Neural crest cell (in vitro differentiated cells): ENCODE measurements at places on chromosomes 1 and 21. TPM values are rescaled to one million over a fixed set of nuclear protein-coding genes. Genes with fewer than 3 reads are reported as not detected.

GUCA2A gene
- not detected in 2 replicates for total RNA-seq

SLC41A1 gene
- 21.4 and 25.7 TPM in 2 replicates for total RNA-seq

GRCh38 chr1:93007941-93008577, 46.8 kb upstream of the DIPK1A start:
- H3K4me3 ChIP-seq: no peak overlapping the region
- H3K36me3 ChIP-seq: no peaks in the 10 kb centered on the region
- no peaks in the 10 kb centered on the region for H3K4me1 ChIP-seq
- H3K27me3 ChIP-seq: peaks cover 10% of the 10 kb centered on the region
- no peak overlapping the region for H3K27ac ChIP-seq
- no peak for DNase-seq

ESPN gene
- 1.7 and 4.3 TPM in 2 replicates for total RNA-seq

DNA sequence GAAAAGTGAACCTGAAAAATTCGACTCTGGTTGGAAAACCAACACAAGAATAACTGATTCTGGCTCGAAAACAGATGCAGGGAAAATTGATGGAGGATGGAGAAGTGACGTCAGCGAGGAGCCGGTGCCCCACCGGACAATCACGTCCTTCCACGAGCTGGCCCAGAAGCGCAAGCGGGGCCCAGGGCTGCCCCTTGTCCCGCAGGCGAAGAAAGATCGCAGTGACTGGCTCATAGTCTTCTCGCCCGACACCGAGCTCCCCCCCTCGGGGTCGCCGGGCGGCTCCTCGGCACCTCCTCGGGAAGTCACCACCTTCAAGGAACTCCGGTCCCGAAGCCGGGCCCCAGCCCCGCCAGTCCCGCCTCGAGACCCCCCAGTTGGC, 1.9 kb downstream of the RUSC1 start:
- H3K27me3 ChIP-seq: peaks cover 26% of the 10 kb centered on the region
- peaks cover 15% of the 10 kb centered on the region for H3K36me3 ChIP-seq
- DNase-seq: peak; percentile 40

ERRFI1 gene
- 23.3 and 24.0 TPM in 2 replicates for total RNA-seq

DNA sequence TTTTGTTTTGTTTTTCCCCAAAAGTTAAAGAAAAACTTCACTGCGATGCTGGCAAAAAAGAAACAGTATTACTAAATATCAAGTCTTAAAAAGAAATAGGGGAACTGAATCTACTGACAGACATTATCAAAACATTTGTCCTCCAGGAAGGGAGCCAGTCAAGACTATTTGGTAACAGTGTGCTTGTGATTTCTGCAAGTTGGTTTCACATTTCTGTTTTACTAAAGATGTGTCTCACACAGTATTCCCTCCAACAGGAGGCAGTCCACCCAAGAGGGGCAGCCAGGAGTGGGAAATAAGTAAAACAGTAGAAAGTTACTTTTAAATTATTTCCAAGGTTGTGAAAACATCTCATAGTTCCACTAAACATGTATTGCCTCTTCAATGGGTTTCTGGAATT, 74.4 kb upstream of the SDC3 start:
- peaks cover 14% of the 10 kb centered on the region for H3K4me1 ChIP-seq
- no peak overlapping the region for H3K4me3 ChIP-seq
- peaks cover 13% of the 10 kb centered on the region for H3K36me3 ChIP-seq
- DNase-seq: no peak
